Fibroblast of lung (primary cell): ENCODE measurements at places on chromosomes 7 and 10. TPM values are rescaled to one million over a fixed set of nuclear protein-coding genes. Genes with fewer than 3 reads are reported as not detected.
A peak's percentile ranks its signal among the peaks of the same experiment; 100 is the strongest.

DNA sequence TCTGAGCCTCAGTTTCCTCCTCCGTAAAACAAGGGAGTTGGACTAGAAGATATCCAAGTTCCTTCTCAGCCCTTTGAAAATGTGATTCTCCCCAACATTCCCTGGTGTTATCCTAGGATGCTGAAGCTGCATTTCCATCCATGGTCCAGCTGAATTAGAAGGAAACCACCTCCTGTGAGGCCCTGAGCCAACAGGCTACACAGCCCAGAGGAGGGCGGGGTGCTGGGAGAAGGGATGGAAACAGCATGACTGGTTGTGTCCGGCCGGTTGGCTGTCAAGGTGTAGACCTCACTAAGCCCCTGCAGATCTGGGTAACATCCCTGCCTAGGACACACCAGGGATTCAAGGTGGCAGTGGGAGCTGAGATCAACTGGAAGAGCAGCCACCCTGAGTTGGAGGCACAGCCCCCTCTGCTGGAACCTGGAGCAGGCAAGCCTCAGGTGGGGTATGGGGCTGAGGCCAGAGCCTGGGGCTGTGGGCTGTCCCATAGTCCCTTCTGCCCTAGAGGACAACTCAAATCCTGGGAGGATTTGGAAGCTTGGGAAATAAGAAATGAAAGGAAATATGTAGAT lies 72.0 kb downstream of the PAX2 start:
- DNase-seq: no peak

DNA sequence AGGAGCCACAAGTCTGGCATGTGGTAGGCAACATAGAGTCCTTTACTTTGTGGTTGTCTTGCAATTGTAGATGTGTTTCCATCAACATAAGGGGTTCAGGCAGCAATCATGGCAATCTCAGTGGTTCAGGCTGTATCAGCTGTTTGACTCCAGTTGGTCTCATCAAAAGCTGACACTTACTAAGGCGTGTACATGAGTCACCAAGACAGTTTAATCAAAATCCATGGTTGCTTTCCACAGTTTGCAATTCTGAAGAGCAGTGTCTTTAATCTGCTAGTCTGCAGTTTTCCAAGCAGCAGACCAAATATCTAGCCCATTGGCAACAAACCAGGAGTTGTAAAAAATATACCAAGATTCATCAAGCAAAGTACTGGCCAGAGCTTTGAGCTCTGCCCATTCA lies 210.2 kb downstream of the MDFIC start:
- DNase-seq: no peak

DNA sequence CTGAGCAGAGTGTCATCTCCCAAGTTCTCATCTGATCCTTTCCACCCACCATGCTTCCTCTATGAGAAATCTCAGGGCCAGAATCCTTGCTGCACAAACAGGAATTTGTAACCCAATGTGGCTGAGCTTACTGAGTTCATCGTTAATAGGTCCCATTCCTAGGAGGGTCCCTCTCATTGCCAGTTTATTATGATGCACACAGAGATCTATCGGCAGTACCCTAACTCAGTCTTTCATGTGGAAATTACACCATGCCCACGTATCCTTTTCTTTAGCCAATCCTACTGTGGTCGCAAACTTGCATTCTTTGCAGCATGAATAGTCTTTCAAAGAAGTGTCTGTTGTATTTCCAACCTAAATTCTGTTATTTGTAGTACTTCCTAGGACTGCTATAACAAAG lies 12.1 kb downstream of the TMEM236 start:
- DNase-seq: no peak

- peak; percentile 66 for DNase-seq
Measured at GRCh38 chr10:117663750-117664149, 121.2 kb downstream of the EMX2 start.

- no peak for DNase-seq
Measured at GRCh38 chr10:27464993-27465392, 39.1 kb upstream of the RAB18 start.

GRCh38 chr7:72435366-72435765 lies 23.2 kb upstream of the CALN1 start:
- DNase-seq: no peak

GRCh38 chr7:3029138-3029537 lies 14.5 kb downstream of the CARD11 start:
- DNase-seq: no peak

- peak; percentile 13 for DNase-seq
Measured at GRCh38 chr10:71316056-71316785, 2.8 kb upstream of the SLC29A3 start.

GRCh38 chr10:86597306-86597705 lies 57.0 kb upstream of the OPN4 start:
- no peak for DNase-seq

DNA sequence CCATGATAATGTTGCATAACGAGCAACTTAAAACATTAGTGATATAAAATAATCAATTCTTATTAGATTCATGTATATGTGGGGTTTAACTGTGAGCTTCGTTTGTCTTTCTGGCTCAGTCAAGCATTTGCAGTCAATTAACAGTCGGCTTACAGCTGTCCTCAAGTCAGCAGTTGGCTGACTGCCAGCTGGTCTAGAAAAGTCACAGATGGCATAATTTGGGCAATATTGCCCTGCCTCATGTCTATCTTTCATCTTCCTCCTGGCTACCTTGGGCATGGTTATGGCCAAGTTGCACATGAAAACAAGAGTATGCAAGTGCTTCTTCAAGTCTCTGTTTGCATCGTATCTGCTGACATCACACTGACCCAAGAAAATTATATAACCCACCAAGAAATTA lies 186.1 kb upstream of the ZWINT start:
- no peak for DNase-seq

GRCh38 chr7:27245124-27245797 lies 2.7 kb downstream of the EVX1 start:
- DNase-seq: no peak

DNA sequence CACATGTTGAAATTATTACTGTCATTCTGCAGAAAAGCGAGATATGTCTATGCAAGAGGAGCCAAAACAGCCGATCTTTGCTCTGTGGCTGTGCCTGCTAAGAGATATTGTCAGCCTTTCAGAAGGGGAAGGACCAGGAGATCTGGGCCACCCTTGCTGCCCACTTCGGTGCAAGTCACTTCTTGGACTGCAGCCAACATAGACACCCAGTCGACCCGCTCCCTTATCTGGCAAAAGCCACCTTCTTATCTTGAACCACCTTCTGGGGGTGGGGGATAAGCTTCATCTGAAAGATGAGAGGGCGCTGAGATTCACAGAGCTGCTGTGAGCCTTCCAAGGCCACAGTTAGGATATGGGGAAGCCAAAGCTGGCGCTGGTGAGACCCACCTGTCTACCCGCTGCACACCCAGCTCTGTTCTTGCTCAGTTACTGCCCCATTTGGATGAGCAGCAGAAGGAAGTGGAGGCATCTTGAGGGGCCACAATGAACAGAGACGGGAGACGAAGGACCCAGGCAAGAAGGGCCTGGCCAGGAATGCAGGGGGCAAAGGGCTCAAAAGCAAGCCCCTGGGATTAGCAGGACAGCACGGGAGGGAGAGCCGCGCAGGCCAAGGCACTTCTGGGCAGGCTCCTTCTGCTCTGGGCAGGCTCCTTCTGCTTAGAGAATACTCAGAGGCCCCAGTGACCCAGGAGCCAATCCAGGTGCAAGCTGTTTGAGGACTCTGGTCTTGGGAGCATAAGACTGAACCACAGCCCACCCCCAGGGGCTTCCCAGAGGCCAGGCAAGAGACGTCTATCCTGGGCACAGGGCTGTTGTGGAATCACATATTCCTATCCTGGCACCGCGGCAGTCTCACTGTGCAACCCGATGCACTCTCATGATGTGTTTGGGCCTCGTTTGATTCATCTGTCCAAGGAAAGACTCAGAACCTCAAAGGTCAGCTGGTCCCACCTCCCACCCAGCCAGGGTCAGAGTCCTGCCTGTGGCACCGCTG lies 38.4 kb upstream of the NPFFR1 start:
- DNase-seq: no peak

DNA sequence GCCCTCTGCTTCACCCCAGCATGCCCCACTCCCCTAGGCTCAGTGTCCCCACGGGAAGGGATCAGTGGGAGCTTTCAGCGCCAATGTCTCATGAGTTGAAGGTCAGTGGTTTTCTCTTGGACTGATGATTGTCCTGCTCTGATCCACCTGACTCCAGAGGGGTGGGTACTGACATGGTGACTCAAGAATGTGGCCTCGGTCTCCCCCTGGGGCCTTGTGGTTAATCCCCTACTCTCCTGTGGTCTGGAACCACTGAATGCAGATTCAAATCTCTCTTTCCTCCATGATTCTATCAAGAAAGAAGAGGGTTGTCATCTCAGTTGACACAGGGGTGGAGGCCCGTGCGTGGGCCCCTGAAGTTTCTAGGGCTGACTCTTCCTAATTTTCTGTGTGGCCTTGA lies 176.9 kb downstream of the RPS24 start:
- DNase-seq: peak; percentile 18

GRCh38 chr7:151696721-151697514 lies 177.2 kb upstream of the RHEB start:
- DNase-seq: peak; percentile 29

GRCh38 chr10:76738991-76739390 lies 898.6 kb downstream of the KCNMA1 start:
- DNase-seq: no peak

- DNase-seq: peak; percentile 58
Measured at GRCh38 chr7:13197501-13197900, 510.1 kb downstream of the ARL4A start.

- DNase-seq: no peak
Measured at GRCh38 chr7:37467002-37467401, 18.3 kb upstream of the ELMO1 start.

DNA sequence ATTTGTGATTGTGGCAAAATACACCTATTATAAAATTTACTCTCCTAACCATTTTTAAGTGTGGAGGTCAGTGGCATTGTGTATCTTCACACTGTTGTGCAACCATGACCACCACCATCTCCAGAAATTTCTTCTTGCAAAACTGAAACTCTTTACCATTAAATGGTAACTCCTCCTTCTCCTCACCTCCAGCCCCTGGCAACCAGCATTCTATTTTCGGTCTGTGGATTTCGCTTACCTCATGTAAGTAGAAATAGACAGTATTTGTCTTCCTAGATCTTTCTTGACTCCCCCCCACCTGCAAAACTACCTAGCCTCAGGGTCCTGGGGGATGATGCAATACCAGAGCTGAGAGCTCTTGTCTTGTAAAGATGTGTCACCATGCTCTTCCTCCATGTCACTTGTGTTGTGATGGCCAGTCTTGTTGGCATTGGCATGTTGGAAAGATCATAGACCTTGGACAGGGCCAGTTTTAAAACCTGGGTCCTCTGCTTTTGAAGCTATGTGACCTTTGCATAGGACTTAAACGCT lies 71.1 kb upstream of the EMX2 start:
- no peak for DNase-seq

DNA sequence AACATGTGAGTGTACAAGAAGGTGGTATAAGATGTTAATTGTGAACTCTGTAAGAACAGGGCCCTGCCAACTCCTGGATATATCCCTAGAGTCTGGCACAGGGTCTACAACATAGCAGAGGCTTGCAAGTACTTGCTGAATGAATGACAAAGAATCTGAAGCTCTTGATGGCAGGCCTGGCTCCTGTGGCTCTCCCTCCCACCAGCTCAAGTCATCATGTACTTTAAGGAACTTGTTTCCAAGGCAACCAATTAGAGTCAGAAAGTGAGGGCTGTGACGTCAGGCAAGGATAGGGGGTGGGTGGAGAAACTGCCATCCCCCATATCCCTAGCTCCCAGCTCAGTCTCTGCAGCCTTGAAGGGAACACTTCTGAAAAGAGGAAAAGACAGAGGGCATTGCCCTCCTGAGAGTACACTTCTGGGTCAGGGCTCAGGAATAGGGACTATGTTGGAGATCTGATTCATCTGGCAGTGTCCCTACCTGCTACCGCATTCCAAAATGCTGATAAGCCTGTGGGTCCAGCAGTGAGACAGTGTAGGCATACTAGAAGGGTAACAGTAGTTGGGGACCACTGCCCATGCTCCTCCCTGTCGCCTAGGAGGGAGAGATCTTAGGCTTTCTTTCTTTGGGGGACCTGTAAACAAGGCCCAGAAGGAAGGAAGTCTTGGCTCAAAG lies 34.6 kb upstream of the BTRC start:
- DNase-seq: peak; percentile 19

- DNase-seq: no peak
Measured at GRCh38 chr10:3167611-3168330, 4.8 kb downstream of the PITRM1 start.

GRCh38 chr7:151694828-151695580 lies 175.3 kb upstream of the RHEB start:
- no peak for DNase-seq

DNA sequence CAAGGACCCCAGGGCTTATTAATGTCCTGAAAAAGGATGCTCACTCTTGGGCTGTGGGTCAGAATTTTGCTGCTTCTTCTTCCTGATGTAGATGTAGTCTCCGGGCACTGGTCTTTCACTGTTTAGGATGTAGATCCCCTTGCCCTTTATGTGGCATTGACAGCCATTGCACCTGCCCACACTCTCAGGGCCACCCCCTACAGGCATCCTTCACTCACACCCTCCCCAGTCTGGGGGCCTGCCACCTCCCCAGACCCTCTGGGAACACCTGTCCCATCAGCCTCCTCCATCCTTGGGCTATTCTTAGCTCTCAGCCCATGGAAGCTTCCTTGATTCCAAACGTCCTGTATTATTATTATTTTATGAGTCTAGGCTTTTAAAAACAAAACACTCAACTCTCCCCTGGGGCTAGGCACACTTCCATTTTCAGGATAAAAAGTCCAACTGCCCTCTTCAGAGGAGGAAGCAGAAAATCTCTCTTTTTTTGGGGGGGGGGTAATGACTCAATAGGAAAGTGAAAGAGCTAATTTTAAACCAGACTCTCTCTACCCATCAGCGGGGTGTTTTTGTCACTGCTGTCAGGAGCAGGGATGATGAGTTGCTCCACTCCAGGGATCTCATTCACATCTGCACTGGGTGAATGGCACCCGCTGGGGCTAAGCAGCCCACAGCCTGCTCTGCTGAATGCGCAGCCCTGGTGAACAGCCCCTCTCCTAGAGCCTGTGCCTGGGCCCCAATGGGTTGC lies 11.5 kb upstream of the KLRG2 start:
- no peak for DNase-seq

- no peak for DNase-seq
Measured at GRCh38 chr7:92623544-92623943, 33.4 kb upstream of the FAM133B start.

- DNase-seq: no peak
Measured at GRCh38 chr7:43565786-43566185, 17.1 kb upstream of the STK17A start.

ABCB4 gene
- total RNA-seq: 0.26 and 0.66 TPM in 2 replicates

ASZ1 gene
- not detected in 2 replicates for total RNA-seq

MRLN gene
- total RNA-seq: not detected in 2 replicates

ARHGAP12 gene
- total RNA-seq: 57.0 and 63.1 TPM in 2 replicates

LHPP gene
- total RNA-seq: 8.7 and 10.2 TPM in 2 replicates

GPR26 gene
- not detected in 2 replicates for total RNA-seq

NYAP1 gene
- total RNA-seq: 0.26 and 0.33 TPM in 2 replicates

LIPJ gene
- under 0.01 and 0.26 TPM in 2 replicates for total RNA-seq
